NCI-H1694 (cell line): ENCODE measurements at places on chromosomes 6 and 20.

DNA sequence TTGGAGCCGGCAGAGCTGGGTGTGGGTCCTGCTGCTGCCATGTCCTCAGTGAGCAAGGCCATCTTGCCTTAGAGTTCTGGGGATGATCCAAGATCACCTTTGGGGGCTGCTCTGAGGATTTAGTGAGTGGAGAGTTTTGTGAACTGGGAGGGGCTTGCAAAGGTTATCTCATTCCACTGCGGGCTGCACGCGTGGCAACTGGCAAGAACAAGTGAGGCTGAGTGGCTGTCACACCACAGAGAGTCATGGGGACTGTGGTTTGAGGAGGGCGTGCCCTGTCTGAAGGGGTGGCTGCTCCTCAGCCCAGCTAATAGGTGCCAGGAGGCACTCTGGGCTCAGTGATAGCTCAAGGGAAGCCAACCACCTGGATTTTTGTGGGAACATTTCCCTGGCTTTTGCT is 37.6 kb downstream of the TTLL9 start:
- DNase-seq: no peak

DNA sequence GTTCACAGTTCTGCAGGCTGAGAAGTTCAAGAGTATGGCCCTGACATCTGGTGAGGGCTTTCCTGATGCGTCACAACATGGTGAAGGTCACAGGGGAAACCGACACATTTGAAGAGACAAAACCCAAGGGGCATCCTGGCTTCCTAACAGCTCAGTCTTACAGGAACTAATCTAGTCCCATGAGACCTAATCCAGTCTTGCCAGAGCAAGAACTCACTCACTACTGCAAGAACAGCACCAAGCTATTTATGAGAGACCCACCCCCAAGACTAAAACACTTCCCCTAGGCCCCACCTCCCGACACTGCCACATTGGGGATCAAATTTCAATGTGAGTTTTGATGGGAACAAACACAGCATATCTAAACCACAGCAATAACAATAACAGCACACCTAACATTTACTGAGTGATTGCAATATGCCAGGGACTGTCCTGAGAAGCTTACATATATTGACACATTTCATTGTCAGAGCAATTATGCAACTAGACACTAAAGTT is 46.6 kb downstream of the TPBG start:
- no peak for DNase-seq

- DNase-seq: no peak
Observed at GRCh38 chr6:10719296-10719963, 3.4 kb upstream of the TMEM14C start.

DNA sequence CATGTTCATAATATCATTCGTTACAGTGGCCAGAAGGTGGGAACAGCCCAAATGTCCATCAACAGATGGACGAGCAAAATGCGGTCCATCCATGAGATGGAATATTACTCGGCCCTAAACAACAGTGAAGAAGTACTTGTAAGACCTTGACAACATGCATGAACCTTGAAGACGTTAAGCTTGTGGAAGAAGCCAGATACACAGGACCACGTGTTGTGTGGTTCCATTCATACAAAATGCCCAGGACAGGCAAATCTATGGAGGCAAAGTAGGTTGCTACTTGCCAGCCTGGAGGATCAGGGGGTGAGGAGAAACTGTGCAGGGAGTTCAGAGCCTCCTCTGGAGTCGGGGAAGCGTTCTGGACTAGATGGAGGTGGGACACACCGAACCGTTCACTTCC is 207.1 kb downstream of the ERMARD start:
- DNase-seq: no peak
